ENCODE measurements at places on chromosomes 6 and 20.

GRCh38 chr6:38404900-38405556, 234.7 kb downstream of the BTBD9 start:
- peak; percentile 94 for DNase-seq

GRCh38 chr6:52143551-52143950, 42.6 kb upstream of the IL17A start:
- DNase-seq = no peak

DNA sequence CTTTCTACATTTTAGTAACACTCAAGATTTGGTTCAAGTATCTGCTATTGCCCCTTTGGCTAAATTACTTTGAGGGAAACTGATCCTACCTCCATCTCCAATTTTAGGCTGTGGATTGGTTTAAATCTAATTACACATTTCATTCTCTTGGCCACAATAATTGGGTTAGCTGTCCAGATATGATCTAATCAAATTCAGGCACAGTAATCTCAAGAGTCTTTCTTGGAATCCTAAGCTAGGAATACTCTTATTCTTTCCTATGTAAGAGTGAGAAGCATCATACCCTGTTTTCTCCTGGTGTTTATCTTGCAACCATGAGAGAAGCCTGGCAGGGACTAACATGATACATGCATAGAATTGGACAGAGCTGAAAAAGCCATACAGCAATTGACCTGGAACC, 300.4 kb upstream of the MARCKS start:
- no peak for DNase-seq

DNA sequence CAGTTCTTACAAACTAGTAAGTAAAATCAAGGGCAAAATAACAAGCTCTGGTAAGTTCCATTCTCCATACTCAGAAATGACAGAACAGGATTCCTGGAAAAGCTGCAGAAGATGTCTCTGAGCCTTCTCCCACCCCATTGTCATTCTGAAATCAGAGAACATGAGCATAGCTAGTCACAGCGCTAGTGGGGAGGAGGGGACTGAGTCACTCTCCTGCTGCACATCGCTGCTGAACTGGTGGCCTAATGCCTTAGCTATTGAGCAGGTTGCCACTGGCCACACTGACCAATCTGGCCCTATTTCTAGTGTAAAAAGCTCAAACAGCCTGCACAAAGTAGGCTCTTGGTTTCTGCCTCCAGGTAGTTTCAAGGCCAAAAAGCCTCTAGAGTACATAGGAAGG, 26.1 kb upstream of the RIPPLY2 start:
- DNase-seq = peak; percentile 20

DNA sequence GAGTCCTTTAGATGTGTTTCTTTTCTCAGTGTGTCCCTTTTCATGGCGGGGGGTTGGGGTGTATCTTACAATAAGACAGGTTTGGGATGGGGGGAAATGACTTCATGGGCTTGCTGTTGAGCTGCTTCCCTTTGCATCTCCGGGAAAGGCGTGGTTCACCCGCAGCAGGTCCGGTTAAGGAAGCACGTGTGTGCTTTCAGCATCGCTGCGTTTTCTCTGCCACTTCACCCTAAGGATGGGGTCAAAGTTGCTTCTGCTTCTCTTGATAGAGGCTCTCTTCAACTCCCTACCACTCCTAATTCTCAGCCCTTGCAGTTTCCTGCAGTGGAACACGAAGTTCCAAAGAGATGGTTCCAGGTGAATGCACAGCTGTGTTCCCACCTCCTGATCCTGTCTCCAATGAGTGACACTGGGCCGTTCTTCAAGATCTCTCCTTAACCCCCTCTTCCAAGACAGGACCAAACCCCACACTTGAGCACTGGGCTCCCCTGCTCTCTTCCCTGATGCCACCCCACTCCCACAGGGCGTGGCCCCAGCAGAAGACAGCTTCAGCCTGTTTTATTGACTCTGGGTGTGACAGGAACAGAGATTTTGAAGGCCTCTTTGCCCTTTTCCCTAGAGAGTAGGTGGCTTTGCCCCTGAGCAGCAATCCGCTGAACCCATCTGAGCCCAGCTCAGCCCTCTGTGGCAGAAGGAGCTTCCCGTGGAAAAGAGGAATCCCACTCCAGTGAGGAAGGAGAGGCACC, 85.2 kb downstream of the PLEKHG1 start:
- no peak for DNase-seq

DNA sequence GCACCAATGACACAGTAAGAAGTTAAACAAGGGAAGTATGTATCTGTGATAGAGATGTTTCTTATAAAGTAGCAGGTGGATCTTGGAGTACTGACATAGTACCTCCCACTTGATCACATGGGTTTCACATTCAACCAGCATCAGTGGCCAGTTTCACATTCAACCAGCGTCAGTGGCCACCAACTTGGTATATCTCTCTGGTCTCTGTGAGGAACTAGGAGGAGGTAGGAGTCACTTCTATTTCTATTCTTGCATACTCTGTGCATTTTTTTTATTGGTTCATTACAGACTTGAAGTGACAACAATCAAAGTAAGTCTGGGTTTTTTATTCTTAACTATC, 200.3 kb upstream of the SIM1 start:
- DNase-seq = no peak

DNA sequence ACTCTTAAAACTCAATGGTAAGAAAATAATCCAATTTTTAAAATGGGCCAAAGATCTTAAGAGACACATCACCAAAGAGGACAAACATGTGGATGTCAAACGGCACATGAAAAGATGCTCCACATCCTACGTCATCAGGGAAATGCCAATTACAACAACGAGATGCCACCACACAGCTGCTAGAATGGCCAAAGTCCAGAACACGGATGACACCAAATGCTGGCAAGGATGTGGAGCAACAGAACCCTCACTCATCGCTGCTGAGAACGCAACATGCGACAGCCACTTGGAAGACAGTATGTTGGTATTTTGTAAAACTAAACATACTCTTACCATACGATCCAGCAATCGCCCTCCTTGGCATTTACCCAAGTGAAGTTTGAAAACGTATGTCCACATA, 132.8 kb upstream of the CDH4 start:
- no peak for DNase-seq

- DNase-seq = no peak
These were observed 122.8 kb upstream of the ZNF217 start for GRCh38 chr20:53716395-53716794.

DNA sequence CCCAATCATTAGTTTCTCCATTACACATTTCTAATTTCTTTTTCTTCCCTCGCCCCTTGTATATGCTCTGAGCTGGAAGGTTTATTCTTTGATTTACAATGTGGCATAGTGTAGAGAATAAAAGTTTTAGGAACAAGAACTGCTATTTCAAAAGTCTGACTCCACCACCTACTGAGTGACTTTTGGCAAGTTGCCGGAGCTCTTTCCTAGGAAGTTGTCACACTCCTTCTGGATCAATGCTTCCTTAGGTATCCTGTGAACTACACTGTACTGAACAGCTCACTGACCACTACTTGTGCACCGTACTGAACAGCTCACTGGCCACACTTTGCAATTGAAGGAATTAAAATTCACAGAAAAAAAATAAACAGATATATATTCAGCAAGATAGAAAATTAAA, 458.2 kb downstream of the FRK start:
- DNase-seq = no peak

DNA sequence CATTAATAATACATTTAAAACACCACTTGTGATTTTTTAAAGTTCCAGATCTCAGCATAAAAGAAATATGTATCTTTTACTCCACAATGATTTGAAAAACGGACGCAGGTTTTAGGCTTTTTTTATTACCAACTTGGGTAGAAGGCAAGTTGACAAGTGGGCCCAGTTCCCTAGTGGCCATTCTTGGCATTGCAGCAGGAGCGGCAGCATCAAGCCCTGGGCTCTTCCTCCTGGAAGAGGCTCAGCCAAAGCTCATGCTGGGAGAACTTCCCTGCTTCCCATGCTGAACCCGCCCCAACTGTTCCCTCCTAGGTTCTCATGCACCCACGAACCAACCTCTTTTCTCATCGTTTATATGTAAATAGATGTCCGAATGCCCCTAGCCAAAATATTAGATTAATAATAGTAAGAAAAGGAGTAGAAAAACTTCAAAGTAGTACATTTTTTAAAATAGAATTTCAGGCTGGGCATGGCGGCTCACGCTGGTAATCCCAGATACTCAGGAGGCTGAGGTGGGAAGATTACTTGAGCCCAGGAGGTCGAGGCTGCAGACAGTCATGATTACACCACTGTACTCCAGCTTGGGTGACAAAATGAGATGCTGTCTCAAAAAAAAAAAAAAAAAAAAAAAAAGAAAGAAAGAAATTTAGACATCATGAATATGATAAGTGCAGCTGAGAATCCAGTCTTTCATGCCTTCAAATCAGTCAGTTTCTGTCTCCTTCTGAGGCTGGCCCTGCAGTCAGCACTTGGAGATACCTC, 18.2 kb upstream of the MYB start:
- DNase-seq = peak; percentile 55

- peak; percentile 97 for DNase-seq
These were observed 117.0 kb downstream of the BMP5 start for GRCh38 chr6:55758156-55758937.

GRCh38 chr6:136793363-136793762, 1.1 kb upstream of the MAP3K5 start:
- no peak for DNase-seq

- DNase-seq = peak; percentile 37
These were observed 114.6 kb downstream of the ADAT2 start for GRCh38 chr6:143335865-143336264.

- peak; percentile 46 for DNase-seq
These were observed 403.3 kb downstream of the EPM2A start for GRCh38 chr6:145332011-145332410.

DNA sequence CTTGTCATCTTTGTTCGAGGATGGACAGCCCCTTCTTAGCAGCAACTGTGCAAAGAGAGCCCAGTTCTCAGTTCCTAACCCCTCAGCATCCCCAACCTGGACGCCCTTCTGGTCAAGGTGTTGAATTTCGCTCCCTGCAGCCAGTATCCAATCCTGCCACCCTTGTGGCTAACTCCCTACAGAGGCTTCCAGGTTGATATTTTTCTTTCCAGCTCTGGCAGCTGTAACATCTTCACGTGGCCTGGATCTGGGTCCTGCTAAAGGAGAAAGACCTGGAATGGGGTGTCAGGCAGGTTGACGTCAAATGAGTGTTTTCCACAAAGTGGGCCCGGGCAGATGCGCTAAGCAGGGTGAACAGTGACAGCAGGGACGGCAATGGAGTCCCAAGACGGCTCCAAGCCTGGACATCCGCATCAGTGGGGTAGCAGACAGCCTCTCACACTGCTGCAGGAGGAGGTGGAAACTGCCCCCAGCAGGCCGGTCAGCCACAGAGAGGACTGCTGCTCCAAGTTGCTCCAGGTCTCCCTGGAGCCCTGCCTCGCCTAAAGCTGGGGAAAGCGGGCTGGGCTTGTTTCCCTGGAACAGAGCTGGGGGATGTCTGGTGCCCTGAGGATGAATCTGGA, 1.0 kb upstream of the YTHDF1 start:
- peak; percentile 14 for DNase-seq

DNA sequence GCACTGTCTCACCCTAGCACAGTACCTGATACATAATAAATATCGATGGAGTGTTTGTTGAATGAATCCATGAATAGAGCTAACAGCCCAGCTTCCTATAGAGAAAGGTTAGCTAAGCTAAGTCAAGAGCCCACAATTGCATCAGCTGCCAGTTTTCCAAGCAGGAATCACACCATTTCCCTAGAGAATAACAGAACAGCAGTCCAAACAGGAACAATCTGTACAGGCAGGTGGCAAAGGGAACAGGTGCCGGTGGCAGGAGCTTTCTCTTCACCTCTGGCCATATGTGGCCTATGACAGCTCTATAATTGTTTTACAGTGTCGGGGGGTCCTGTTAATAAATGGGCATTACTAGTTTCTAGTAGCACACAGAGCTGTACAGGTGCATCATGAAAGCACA, 38.8 kb downstream of the ISM1 start:
- no peak for DNase-seq

DNA sequence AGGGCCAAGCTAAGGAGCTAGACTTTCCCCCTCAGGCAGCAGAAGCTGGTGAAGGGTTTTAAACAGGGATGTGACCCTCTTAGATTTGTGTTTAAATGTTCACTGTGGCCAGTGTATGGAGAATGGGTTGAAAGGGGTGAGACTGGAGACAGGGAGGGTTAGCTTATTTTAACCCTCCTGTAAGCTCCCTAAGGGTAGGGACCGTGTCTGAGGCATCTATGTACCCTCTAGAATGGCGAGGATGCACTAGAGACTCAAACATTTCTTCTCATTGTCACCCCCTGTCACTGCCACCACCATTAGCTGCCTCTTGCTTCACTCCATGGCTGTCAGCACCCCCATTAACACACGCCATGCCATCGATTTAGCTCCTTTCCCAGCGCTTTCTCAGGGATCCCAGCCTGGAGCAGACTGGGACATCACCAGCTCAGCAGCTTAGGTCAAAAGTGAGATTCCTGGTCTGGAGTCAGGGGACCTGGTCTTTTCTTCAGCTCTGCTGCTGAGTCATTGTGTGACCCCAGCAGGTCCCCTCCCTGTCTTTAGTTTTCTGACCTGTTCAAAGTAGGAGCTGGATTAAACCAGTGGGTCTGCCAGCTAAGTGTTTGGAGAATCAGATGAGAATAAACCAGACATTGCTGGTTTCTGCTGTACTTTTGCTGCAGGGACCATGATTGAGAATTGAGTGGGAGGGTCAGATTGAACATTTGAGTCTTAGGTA, 1.1 kb upstream of the SLC22A7 start:
- no peak for DNase-seq

DNA sequence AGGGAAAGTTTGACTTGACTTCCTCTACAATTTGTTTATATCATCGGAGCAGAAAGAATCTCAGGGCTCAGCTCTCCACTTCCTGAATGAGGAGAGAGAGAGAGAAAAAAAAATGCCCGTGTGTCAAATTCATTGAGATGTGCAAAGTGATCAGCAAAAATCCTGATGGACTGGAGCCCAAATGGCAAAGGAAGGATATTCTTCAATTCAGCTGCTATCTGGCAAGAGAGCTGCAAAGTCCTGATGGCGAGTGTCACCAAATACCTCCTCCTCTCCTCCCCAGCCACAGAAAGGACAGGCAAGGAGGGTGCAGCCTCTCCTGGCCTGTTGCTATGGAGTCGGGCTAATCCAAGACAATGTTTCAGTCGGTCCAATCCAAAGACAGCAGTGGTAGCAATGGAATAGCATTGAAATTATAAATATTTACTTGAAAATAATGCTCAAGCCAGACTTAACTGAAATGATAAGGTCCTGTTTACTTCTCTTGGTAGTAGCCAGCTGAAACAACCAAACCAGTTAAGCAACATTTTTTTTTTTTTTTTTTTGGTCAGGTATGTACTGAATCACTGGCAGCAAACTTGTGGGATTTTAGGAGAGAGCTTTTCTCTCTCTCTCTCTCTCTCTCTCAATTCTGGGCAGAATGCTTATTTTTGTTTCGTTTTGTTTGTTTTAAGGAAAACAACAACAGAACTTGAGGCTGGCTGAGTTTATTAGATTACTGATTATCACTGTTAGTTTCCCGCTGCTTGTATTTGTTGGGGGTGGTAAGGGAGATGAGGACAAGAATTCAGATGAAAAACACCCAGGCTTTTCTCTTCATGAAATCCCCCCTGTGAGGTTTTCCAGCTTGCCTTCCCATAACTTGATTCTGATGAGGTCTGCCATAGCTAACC, 204.2 kb downstream of the BCAS1 start:
- DNase-seq = peak; percentile 99

GRCh38 chr6:117561128-117561527, 41.2 kb downstream of the GOPC start:
- DNase-seq = no peak

- no peak for DNase-seq
These were observed 151.7 kb downstream of the UST start for GRCh38 chr6:148898376-148899014.
